ENCODE measurements at places on chromosomes 12 and 14. TPM values are rescaled to one million over a fixed set of nuclear protein-coding genes. Genes with fewer than 3 reads are reported as not detected.

The STXBP6 gene
- total RNA-seq = 2.4 TPM

GRCh38 chr12:121182222-121182893, 27.6 kb upstream of the P2RX4 start:
- DNase-seq = no peak

- no peak for DNase-seq
Observed at GRCh38 chr12:107339487-107339886, 246.1 kb upstream of the CRY1 start.

DNA sequence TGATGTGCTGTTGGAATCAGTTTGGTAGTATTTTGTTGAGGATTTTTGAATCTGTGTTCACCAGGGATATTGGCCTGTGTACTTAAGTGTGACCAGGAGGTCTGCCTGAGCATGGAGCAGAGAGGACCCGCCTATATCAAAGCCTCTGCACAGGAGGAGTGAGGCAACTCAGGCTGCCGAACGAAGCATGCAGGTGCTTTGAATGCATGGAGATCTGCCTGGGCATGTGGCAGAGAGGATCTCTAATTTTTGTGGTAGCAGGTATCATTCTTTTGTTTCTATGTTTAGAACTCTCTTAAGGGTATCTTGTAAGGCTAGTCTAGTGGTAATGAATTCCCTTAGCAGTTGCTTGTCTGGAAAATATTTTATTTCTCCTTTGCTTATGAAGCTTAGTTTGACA, 26.9 kb downstream of the RAB3IP start:
- no peak for DNase-seq

DNA sequence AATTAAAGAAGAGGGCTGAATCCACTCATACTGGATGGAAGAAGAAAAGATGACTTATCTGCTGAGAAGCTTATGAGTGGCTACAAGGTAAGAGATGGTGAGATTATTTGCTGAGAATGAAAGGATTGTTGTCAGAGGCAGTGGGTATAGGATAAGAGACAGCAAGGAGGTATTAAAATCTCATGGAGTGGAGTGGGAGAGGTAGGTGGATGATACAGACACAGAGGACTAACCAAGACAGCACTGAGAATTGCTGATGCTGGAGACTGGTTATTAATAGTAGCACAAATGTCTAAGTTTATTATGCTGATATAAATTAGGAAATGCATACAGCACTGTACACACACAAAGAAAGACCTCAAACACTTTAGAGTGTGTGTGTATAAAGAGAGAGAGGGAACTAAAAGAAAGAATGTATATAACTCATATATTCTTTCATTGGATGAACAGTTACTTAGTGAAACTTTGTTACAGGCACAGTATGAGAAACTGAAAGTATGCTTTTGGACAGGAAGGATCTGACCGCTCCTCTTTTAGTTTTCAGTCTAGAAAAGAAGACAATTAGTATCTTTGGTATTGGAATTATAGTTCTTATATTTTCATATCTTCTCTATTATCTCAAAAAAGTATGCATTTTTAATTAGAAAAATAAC, 543.1 kb downstream of the LRFN5 start:
- no peak for DNase-seq

- DNase-seq = no peak
Observed at GRCh38 chr12:92581604-92582003, 121.2 kb upstream of the PLEKHG7 start.

DNA sequence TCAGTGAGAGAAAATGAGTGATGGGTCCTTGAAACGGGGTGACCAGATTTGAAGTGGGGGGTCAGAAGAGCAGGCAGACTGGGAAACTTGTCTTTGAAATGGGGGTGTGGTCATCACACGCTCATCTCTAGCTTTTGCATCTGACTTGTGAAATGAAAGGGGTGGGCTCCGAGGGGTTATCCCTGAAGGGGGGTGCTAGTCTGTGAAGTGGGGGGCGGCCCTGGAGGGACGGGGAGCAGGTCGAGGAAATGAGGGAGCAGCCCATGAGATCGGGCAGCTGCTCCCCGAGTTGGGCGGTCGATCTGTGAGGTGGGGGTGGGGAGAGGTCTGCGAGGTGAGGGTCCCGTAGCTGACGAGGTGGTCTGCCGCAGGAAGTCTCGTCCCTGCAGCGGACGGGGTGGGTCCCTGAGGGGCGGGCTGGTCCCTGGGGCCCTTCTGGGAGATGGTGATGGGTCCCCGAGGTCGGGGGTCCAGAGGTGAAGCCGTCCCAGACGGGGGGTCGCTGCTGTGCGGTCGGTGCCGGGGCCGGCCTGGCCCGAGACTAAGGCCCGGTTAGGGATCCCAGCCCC, 542 bp downstream of the PXN start:
- DNase-seq = no peak

The FOXG1 gene
- not detected for total RNA-seq

- DNase-seq = no peak
Observed at GRCh38 chr12:76303989-76304460, 44.2 kb downstream of the BBS10 start.

DNA sequence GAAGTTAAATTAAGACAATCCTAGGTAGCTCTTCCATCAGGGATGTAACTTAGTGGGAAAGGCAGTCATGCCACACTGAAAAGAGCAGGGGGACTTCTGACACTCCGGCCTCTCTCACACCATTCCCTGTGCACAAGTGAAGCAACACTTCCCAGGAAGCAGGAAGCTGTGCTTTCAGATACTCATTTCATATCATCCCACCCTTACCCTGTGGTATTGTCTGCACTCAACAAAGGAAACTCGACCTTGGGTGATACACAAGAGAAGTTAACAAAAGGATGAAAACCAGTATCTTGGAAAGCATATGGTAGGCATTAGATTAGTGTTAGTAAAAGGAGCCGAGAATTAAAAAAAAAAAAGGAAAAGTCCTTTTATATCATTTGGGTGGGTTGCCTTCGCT, 61.3 kb upstream of the MDM1 start:
- DNase-seq = no peak

GRCh38 chr12:107393043-107393717, 292.4 kb upstream of the PWP1 start:
- no peak for DNase-seq

- no peak for DNase-seq
Observed at GRCh38 chr12:64181430-64182291, 40.4 kb downstream of the KICS2 start.

DNA sequence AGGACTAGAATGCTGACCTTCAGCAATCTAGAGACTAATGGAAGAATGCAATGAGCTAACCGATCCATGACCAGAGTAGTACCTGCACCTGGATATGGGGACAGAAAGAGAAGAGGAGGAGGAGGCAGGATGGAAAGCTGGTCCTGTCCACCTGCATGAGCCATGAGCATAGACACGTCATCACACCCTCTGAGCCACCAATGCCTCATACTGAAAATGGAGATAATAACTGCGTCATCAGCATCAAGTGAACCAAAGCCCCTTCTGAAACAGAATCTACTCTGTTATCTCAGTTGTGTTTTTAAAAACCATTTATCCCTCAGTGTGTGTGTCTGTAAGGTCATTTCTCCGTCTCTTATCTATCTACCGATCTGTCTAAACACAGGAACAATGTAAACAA, 327.0 kb downstream of the BCL11B start:
- DNase-seq = no peak

GRCh38 chr12:132176920-132177551, 32.8 kb downstream of the NOC4L start:
- DNase-seq = no peak

DNA sequence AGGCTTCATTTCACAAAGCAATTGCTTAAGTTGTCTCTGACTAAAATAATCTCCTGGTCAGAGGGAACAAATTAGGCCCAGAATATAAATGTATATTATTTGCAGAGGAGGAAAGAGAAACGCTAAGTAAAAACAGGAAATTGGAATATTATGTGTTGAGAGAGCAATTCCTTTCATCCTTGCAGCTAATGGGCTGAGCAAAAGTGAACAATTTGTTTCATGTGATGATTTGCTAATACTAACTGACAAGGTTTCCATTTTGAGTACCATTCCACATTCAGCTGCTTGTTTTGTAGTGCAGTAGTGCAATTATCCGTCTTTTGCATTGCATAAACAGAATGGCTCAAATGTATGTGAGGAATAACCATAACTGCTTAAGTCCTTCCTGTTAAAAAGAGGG, 103.2 kb downstream of the TPH2 start:
- no peak for DNase-seq

GRCh38 chr14:66293533-66294105, 192.6 kb upstream of the CCDC196 start:
- DNase-seq = no peak

The VRTN gene
- not detected for total RNA-seq

The TXNDC16 gene
- total RNA-seq = 3.6 TPM

Data from mesenteric fat pad (tissue), 1 donor.